ENCODE measurements at places on chromosomes 2 and 18.

DNA sequence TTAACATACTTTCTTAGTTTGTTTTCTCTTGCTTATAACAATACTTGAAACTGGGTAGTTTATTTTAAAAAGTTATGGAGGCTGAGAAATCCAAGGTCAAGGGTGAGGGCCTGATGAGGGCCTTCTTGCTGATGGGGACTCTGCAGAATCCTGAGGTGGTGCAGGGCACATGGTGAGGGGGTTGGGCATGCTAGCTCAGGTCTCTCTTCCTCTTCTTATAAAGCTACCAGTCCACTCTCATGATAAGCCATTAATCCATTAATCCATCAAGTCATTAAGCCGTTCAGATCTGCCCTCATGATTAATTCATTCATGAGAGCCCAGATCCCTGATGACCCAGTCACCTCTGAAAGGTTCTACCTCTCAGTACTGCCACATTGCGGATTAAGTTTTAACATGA is 21.4 kb downstream of the ALMS1 start:
- peak; percentile 36 for DNase-seq

- DNase-seq: no peak
These were observed 3.5 kb upstream of the ATL2 start for GRCh38 chr2:38380397-38381130.

GRCh38 chr18:10727477-10727876 is 201.7 kb downstream of the NAPG start:
- no peak for DNase-seq

DNA sequence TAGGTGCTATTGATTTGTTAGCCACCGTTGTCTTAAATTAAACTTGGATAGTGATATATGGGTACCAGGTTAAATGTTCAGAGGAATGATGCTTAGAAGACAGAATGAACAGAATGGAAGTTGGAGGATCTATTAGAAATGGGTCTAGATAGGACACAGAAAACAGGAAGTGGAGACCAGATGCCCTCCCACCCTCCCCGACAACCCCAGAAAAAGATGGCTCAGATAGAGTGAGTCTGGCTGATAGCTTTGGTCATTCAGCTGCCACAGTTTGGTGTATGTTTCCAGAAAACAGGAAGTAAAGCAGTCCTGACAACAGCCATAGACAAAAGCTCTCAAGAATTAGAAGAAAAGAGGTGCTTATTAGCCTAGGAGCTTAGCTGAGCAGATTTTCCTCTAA is 71.5 kb upstream of the DSG1 start:
- no peak for DNase-seq

DNA sequence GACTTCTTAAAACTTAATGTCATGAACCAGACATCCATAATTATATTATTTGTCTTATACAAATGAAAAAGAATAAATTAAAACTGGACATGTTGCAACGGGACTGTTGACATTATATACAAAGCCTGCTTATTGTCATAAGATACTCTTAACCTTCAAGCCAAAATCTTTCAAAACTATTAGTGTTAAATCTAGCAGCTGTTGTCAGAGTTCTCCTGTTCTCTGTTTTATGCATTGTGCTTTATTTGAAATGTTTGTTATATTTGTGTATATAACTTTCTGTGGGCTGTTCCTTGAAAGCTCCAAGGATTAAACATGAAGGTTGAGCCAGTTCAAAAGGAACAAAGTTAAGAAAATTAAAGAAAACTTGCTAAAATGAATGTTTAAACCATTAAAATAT is 335.5 kb upstream of the NT5C1B start:
- DNase-seq: no peak

DNA sequence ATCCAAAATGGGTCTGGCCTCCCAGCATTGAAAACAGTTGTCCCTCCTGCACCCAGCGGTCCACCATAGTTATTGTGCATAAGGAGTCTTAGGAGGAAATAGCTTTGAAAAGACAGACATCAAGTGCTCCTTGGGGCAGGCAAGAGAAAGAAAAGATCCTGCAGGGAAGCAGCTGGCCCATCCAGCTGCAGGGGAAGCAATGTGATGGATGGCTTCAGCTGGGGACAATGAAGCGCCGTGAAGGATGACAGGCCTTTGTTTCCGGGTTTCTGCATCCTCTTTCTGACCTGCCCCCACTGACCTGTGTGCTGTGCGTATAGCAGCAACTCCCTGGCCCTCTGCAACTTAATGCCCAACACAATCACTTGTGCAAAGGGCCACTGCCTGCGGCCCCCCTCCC is 142.9 kb upstream of the NCKAP5 start:
- no peak for DNase-seq

- DNase-seq: no peak
These were observed 2.5 kb downstream of the MYCN start for GRCh38 chr2:15942711-15943345.

GRCh38 chr18:76488190-76488589 is 6.9 kb downstream of the ZNF516 start:
- no peak for DNase-seq

GRCh38 chr2:1219901-1220573 is 193.2 kb upstream of the TPO start:
- DNase-seq: no peak

DNA sequence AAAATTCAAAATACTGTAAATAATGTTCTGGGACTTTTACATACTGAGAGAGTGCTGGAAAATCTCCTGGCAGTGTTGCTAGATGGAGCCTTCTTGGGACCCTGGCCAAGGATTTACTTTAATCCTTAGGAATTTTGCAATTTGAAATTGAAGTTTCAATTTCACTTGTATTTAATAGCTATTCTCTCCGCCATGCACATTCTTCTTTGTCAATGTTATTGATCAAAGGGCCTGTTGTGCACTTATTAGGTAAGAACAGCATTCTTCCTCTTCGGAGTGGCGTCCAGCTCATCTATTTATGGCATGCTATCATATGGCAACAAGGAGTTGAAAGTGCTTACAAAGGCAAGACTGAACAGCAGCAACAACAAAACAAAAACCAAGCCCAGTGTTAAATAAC is 40.1 kb upstream of the SOS1 start:
- DNase-seq: no peak

GRCh38 chr2:240338274-240338673 is 97.2 kb upstream of the GPC1 start:
- DNase-seq: no peak

DNA sequence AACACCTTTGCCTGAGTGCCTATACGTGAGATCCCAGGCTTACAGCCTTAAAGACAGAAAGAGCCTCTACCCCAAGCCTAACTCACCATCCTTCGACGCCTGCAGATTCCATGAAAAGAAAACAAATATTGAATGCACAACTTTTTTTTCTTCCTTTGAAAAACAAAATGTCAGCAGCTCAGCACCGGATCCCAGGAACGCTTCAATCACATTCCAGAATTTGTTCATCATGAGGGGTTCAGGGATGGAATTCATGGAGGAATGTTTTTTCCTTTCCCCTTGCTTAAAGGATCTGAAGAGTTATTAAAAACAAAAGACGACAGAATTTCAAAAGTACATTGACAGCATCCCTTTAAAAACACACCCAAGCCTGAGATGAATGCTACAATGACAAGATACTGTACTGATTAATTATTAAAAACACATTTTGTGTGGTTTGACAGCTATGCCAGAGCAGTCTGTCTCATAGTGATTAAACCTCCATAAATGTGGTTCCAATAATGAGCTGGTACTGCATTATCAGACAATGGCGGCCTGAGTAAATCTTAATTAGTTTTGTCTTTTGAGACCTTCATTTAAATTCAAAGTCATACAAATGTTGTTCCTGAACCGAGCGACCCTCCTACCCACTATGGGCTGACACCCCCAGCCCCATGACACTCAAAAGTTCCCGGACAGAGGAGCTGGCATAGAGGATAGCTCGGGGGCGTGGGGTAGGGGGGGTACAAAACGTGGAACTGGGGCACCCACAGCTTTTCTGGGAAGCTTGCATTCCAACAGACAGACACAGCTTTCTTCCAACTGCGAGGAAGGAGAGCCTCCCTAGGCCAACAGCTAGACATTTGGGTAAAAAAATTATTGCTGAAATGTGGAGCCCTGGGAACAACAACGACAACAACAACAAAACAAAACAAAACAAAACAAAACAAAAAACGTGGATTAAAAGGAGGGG is 227.5 kb downstream of the TTC32 start:
- no peak for DNase-seq

DNA sequence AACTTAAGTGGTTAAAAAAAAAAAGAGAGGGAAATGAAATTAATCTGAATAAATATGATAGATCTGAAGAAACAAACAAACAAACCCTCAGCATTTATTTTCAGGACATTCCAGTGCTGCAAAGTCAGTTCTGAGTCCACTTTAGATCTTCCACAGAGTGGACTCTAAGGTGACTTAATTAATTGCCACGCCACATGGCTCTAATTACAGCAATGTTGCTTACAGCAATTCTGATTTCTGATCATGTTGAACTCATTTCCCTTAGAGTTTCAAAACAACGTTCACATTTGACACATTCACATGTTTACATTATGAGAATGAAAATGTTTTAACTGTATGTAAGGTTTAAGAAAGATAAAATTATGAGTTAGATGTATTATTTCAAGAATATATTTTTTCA is 38.6 kb upstream of the RASGRP3 start:
- DNase-seq: no peak

DNA sequence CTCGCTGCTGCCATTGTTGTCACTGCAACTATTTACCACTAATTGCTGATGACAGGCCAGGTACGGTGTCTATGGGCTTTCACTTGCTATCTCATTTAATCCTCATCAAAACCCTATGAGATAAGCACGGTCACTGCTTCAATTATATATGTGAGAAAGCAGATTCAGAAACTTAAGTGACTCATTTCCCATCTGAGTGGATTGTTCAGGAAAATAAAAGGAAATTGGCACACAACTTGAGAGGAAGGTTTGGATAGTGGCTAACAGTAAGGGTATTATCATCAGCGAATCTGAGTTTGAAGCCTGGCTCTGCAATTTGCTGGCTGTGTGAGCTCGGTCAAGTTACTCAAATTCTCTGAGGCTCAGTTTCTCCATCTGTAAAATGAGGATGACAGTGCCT is 196.0 kb downstream of the KCNS3 start:
- DNase-seq: no peak

GRCh38 chr2:229539628-229540027 is 174.7 kb downstream of the DNER start:
- DNase-seq: no peak

DNA sequence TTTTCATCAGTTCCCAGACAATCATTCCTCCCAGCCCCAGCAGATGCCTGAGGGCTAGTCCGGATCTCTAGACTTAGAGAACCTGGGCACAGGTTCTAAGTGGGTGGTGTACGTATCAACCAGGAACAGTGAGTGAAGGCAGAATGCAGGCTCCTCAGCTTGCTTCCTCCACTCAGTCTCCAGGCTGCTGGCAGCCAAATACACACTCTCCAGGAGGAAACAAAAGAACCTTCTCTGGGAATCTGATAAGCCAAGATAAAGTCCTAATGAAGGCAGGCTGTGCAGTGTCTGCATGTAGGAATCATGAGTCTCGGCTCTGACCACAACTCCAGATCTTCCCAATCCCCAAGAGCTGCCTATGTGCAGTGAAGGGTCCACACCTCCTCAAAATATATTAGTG is 245.7 kb downstream of the SP3 start:
- DNase-seq: no peak

DNA sequence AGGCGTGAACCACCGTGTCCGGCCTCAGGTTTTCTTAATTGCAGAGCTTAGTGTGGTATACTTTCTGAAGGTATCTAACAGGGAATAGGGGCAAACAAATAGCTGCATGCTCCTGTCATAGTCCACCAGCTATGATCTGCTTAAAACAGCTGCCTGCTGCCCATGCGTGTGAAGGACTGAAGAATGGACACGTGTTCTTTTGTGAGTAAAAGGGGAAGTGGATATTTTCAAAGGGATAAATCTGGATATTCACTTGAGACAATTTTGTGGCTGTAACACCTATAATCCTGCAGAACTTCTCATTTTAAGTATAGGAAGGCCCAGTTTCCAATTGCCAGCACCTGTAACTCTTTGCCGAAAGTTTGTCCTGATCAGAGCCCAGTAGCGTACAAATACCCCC is 44.7 kb downstream of the TRPM8 start:
- DNase-seq: no peak

GRCh38 chr2:74504591-74504990 is 2.9 kb downstream of the PCGF1 start:
- no peak for DNase-seq

- DNase-seq: peak; percentile 36
These were observed 7.8 kb downstream of the CCDC85A start for GRCh38 chr2:56191617-56192016.

GRCh38 chr2:151481744-151482143 is 72.0 kb downstream of the RIF1 start:
- no peak for DNase-seq

DNA sequence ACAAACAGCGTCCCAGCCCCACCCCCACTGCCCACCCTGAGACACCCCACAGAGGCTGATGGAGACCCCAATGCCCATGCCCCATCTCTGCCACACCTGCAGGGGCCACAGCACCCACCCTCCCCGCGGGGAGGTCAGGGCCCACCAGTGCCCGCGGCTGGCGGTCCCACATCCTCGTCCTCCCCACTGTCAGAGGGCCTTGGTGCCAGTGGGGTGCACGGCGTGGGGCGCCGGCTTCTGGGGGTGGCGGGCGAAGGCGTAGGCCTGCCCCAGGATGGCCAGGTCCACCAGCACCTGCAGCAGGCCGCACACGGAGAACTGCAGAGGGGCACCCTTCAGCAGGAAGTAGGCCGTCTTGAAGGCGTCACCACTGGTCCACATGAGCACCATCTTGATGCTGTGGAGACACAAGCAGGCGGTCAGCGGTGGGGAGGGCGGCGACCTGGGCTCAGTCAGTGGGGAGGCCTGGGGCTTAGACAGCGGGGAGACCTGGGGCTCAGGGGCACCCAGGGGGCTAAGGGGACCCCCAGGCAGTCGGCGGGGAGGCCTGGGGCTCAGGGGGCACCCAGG is 47.6 kb downstream of the SLC66A2 start:
- peak; percentile 38 for DNase-seq

GRCh38 chr18:75280427-75281280 is 70.1 kb downstream of the TSHZ1 start:
- DNase-seq: no peak

- no peak for DNase-seq
These were observed 61.1 kb downstream of the FMNL2 start for GRCh38 chr2:152396051-152396511.

- DNase-seq: no peak
These were observed 32.4 kb downstream of the SLC66A2 start for GRCh38 chr18:79919089-79919488.

GRCh38 chr2:189502714-189503113 is 61.4 kb downstream of the WDR75 start:
- DNase-seq: no peak

DNA sequence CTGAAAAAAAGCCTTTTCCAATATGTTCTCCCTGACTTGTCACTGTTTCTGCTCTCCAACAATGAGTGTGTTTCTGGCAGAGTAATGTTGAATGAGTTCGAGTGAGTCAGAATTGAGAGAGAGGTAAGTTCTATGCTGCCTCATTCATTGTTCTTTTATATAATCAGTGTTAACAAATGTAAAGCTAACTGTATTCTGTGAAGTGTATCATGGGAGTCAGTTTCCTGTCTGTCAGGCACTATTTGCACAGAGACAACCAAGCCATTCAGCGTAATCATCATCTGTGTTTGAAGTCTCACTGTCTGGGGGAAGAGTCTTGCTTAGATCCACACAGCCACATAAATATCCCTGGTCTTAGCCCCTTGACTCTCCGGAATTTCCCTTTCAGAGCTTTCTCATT is 22.0 kb upstream of the UPP2 start:
- DNase-seq: no peak

- DNase-seq: no peak
These were observed 12.2 kb downstream of the PLB1 start for GRCh38 chr2:28507796-28508764.

- DNase-seq: no peak
These were observed 35.0 kb downstream of the LCLAT1 start for GRCh38 chr2:30482011-30482410.

GRCh38 chr2:142082368-142082767 is 48.4 kb downstream of the LRP1B start:
- DNase-seq: no peak

Measured in D341Med (cell line).